Gastroesophageal sphincter (tissue), 4 donors: ENCODE measurements at places on chromosomes 3 and 15. TPM values are rescaled to one million over a fixed set of nuclear protein-coding genes. Genes with fewer than 3 reads are reported as not detected.

Gene GOLGA6L7
- not detected for total RNA-seq

Gene MINDY4B
- total RNA-seq = not detected

Gene NRROS
- total RNA-seq = 8.0 TPM

Gene LRRC3B
- total RNA-seq = 3.0 TPM

Gene TLR9
- total RNA-seq = not detected

Gene ASB14
- not detected for total RNA-seq

Gene MCTP2
- total RNA-seq = 1.5 TPM

Gene C3orf70
- total RNA-seq = 21.0 TPM

Gene REC114
- not detected for total RNA-seq

Gene RGMA
- 125 TPM for total RNA-seq

Gene SUCNR1
- total RNA-seq = not detected

Gene C15orf62
- total RNA-seq = 0.22 TPM

Gene CLRN1
- total RNA-seq = not detected

Gene EDC3
- 31.8 TPM for total RNA-seq

Gene GOLGA8T
- not detected for total RNA-seq

Gene PSMA4
- total RNA-seq = 109 TPM

Gene CALML4
- 77.8 TPM for total RNA-seq

Gene SLCO2A1
- total RNA-seq = 11.8 TPM

Gene FHIT
- total RNA-seq = 7.3 TPM

Gene SRPRB
- total RNA-seq = 19.8 TPM

Gene CAMK2N2
- total RNA-seq = not detected

Gene AEN
- 18.2 TPM for total RNA-seq

Gene CCDC9B
- 41.7 TPM for total RNA-seq

Gene IQGAP1
- 360 TPM for total RNA-seq

Gene CCR1
- 12.3 TPM for total RNA-seq

Gene SLC9C1
- not detected for total RNA-seq

Gene ROPN1
- not detected for total RNA-seq

Gene ANKRD34C
- total RNA-seq = not detected

Gene MYZAP
- total RNA-seq = 13.6 TPM

Gene SNUPN
- total RNA-seq = 27.3 TPM

Gene PXK
- total RNA-seq = 31.1 TPM

Gene SPINT1
- 3.0 TPM for total RNA-seq

Gene TEX55
- not detected for total RNA-seq

Gene ZNF770
- total RNA-seq = 25.7 TPM

Gene ACKR2
- total RNA-seq = 6.9 TPM

Gene LINGO1
- total RNA-seq = 0.54 TPM

Gene ALDH1A3
- 93.3 TPM for total RNA-seq

Gene VPS18
- total RNA-seq = 36.3 TPM

Gene SLC22A14
- not detected for total RNA-seq

Gene RHOV
- total RNA-seq = not detected

Gene SLITRK3
- 24.3 TPM for total RNA-seq

Gene TMEM212
- not detected for total RNA-seq

Gene SYNM
- 1,640 TPM for total RNA-seq

Gene RARB
- 20.5 TPM for total RNA-seq

Gene TRH
- not detected for total RNA-seq

Gene MEX3B
- 4.4 TPM for total RNA-seq

Gene PROS1
- 34.1 TPM for total RNA-seq

Gene SCN11A
- total RNA-seq = 0.15 TPM

Gene LRRIQ4
- total RNA-seq = not detected

Gene FBXL22
- total RNA-seq = 68.9 TPM

Gene RUBCN
- total RNA-seq = 47.8 TPM

Gene C3orf49
- not detected for total RNA-seq

Gene RAD51
- total RNA-seq = not detected

Gene IDH3A
- 84.3 TPM for total RNA-seq
